ENCODE measurements at places on chromosomes 13 and 19. TPM values are rescaled to one million over a fixed set of nuclear protein-coding genes. Genes with fewer than 3 reads are reported as not detected.

GRCh38 chr13:46595136-46595884 is 42.3 kb downstream of the LRCH1 start:
- DNase-seq: no peak

LHB gene
- 13.9 TPM for total RNA-seq

DNA sequence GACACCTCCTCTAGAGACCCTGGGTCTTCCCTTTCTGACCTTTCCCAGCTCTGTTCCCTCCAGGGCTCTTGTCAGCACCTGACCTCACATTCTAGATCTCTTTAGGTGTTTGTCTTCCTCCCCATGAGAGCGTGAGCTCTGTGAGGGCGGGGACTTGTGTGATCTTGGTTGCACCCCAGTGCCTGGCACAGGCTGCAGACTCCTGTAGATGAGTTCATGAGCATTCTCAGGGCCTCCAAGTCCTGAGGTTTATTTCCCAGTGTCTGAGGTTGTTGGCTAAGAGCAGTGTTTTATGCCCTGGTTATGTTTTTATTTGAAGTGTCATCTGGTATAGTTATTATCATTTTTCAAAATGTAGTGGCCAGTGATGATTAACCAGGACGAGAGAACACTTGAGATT is 596 bp downstream of the CEACAM4 start:
- no peak for DNase-seq

DNA sequence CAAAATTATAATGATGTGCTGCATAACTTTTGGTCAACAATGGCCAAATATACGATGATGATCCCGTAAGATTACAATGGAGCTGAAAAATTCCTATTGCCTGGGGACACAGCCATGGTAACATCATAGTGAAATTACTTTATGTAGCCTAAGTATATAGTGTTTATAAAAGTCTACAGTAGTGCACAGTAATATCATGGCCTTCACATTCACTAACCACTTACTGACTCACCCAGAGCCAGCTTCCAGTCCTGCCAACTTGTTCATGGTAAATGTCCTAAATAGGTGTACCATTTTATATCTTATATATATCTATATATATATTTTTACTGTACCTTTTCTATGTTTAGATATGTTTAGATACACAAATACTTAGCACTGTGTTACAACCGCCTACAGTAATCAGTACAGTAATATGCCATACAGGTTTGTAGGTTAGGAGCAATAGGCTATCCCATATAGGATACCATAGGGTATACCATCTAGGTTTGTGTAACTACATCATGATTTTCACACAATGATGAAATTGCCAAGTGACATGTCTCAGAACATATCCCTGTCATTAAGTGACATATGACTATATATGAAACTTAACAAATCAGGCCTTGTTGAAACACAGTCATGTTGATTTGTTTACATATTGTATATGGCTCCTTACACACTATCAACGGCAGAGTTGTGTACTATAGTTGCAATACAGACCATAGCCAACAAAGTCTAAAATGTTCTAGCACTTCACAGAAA is 23.7 kb downstream of the DIS3 start:
- DNase-seq: no peak

DNA sequence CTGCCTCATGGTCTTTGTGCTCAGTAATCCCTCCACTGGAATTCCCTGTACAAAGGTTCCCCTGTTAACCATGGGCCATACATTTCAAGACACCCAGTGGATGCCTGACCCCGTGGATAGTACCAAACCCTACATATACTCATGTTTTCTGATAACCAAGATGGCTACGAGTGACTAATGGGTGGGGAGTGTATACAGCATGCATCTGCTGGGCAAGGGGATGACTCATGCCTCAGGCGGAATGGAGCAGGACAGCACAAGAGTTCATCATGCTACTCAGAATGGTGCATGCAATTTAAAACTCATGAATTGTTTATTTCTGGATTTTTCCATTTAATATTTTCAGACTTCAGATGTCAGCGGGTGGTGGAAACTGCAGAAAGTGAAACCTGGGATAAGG is 13.3 kb upstream of the FGF9 start:
- DNase-seq: no peak

GRCh38 chr13:38350114-38350617 is 515 bp downstream of the UFM1 start:
- peak; percentile 83 for DNase-seq

- peak; percentile 43 for DNase-seq
Observed at GRCh38 chr19:27794494-27795042, 1418.4 kb downstream of the UQCRFS1 start.

DNA sequence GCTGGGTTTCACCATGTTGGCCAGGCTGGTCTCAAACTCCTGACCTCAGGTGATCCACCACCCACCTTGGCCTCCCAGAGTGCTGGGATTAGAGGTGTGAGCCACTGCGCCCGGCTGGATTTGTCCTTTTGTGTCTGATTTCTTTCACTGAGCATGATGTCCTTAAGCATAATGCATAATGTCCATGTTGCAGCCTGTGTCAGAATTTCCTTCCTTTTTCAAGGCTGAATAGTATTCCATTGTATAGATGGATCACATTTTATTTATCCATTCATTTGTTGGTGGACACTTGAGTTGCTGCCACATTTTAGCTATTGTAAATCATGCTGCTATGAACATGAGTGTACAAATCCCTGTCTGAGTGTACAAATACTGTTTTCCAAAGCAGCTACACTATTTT is 25.5 kb downstream of the RFX2 start:
- no peak for DNase-seq

All from testis (tissue), 5 donors.